Erythroblast (primary cell): ENCODE measurements at places on chromosomes 11 and 22.

DNA sequence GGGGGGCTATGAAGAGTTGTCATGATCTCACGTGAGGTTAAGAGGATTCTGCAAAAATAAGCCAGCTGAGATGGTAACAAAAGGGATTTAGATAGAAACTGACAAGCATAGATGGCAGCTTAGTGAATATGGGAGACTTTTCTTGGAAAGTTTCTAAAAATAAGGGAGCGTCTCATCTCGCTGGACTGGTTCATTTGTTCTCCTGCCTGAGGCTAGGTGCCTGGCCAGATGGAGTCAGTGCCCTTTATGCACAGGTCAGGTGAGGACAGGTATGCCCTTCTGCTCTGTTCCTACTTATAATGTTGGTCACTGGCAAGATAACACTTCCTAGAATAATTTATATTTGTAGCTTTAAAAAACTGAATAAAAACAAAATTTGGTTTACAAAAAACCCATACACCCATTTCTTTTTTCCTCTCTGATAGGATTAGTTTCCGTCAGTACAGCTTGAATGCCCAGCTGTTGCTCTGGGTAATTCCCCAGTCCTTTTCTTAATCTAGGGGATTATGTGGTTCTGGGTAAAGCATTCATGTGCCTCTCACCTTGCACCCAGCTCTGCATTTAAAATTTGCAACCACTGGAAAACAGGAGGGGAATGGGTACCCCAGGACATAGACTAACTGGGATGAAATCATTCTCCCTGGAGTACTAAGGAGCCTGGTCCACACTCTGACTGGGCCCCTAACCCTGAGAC is 90.0 kb downstream of the AMOTL1 start:
- no peak for DNase-seq

- DNase-seq: no peak
These were observed 52.9 kb downstream of the CABIN1 start for GRCh38 chr22:24063986-24064385.

DNA sequence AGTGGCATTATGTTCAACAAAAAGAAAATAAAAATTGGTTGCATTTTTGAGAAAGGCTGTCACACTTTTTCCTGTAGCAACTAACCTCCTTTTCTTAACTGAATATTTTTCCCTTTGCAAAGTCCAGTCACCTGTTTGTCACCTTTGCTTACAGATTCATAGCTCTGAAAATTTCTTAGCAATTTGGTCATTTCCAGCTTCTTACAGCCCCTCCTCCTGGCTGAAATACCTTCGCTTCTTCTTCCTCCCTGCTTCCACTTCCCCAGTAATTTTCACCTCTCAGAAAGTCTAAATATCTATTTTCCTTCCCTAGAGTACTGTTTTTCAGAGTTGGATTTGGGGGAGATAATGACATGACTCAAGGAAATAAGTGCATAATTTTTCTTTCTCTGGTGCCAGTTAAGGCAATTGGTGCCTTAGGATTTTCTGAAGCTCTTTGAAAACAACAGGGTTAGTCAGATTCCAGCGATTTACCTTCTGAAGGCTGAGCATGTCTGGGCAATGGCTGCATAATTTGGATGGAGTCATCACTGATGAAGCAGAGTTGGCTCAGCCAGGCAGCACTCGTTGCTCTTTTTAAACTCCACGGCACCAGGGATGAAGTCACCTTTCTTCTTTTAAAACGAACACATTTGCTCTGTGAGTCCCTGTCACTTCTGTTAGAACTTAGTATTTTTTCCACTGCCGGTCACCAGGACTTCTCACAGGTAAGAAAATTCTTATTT is 62.1 kb upstream of the AMOTL1 start:
- DNase-seq: no peak

DNA sequence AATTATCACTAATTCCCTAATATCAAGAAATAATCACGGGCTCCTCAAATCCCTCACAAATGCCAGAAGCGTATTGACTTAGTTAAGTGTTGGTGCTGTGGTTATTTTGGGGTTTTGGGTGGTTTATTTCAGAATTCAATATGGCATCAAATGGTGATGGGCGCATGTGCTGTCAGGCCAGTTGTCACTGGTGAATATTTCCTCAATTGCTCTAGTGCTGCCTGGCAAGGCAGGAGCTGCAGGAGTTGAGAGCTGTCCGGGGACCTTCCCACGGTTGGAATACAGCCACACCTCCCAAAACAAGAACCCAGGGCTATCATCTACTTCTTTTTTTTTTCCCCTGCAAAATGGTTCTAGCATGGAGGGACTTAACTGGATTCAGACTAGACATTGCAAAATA is 10.3 kb downstream of the IGLL5 start:
- no peak for DNase-seq

GRCh38 chr22:37063431-37064420 is 12.2 kb downstream of the KCTD17 start:
- no peak for DNase-seq

DNA sequence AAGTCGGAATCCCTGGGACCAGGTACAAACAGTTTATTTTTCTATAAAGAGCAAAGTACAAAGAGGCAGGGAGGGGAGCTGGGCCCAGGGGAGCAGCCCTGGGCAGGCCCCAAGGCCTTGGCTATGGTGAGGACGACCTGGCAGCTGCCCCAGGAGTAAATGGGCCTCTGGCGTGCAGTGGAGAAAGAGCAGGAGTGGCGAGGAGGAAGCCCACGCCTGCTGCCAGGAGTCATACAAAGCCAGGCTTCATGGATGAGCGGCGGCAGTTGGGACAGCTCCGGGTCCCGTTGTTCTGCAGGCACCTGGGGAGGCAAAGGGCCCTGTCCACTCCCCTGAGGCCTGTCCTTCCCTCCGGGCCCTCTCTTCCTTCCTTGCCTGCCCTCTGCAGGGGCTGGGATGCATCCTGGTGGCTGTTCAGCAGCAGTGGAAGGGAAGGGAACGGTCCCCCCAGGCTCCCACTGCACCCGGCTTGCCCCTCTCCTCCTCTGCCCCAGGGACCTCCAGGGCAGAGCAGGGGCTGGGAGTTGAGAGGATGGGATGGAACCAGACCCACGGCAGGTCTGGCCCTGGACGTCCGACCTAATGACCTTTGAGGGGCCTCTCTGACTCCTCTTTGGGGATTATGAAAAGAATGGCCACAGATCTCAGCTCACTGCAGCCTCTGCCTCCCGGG is 11.1 kb downstream of the RAPSN start:
- DNase-seq: no peak
